ENCODE measurements at places on chromosomes 4 and X.

DNA sequence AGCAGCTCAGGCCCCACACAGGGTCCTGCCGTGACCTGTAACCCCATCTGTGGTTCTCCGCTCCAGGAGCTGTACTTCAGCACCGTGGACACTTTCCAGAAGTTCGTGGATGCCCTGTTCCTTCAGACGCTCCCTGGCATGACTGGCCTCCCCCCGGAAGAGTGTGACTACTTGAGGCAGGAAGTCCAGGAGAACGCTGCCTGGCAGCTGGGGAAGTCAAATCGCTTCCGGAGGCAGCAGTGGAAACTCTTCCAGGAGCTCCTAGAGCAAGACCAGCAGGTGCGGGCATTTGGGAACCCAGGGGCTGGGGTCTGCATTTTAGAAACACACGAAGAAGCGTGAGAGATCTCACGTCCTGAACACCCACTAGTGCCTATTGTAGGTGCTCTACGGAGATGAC is 72.5 kb downstream of the EVC start:
- no peak for DNase-seq

GRCh38 chr4:38292529-38292928 is 332.3 kb downstream of the PTTG2 start:
- no peak for DNase-seq

DNA sequence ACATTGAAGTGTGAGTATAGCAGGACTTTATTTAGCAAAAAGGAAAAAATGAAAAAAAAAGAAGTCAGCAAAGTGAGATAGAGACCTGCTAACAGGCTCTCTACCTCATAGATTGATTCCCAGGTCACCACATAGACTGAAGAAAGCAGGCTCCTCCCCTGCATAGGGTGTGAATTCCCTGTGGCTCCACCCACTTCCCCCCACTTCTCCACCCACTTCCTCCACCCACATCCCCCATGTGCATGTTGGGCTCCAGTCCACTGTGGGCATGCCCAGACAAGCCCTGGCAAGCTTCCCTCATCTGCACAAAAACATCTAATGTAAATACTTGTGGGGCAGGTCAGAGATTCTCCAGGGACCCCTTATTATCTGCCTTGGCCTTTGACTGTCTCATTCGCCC is 97.8 kb downstream of the TMEM47 start:
- DNase-seq: no peak

DNA sequence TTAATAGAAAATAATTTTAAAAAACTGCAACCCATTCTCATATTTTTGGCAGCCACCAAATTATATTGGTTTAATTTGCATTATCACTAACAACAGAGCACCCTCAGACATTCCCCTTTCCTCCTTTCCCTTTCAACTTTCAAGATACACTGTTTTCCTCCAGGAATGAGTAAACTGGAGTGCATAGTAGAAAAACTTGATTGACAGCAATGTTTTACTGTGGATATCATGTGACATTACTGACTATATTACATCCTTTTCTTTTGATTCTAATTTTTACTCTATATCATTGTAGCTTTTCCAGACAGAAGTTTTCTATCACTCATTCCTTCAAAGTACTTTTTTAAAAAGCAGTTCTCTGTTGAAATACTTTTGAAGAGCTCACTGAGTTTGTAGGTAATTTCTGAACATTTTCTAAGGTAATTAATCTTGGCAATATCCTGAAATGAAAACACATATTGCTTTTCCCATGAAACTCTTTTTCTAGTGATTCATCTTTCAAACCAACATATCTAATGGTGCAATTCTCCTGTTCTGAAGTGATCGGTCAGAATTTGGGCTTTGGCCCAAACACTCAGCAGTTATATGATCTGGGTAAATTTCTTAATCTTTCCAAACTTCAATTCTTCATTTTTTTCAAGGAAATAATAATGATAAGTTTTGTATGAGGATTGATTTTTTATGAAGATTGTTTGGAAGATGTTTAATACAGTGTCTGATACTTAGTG is 920.4 kb upstream of the EPHA5 start:
- DNase-seq: no peak

DNA sequence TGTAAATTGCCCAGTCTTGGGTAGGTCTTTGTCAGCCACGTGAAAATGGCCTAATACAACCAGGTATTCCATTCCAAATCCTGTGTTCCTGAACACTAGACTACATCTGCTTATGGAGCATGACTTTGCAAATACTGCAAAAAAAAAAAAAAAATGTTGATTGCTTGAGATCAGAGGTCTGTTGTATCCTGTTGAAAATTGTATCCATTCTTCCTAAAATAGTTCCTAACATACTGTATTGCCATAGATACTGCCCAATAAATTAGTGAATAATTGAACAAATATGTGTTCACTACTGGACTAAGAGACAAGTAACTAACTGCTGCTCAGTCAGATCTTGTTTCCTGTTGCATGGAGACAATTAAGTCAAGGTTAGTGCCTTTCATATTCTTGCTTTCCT is 164.3 kb upstream of the PABPC4L start:
- DNase-seq: no peak

- DNase-seq: no peak
Measured at GRCh38 chrX:15973299-15973698, 118.7 kb upstream of the AP1S2 start.

GRCh38 chr4:141026900-141027299 is 106.4 kb downstream of the RNF150 start:
- no peak for DNase-seq

DNA sequence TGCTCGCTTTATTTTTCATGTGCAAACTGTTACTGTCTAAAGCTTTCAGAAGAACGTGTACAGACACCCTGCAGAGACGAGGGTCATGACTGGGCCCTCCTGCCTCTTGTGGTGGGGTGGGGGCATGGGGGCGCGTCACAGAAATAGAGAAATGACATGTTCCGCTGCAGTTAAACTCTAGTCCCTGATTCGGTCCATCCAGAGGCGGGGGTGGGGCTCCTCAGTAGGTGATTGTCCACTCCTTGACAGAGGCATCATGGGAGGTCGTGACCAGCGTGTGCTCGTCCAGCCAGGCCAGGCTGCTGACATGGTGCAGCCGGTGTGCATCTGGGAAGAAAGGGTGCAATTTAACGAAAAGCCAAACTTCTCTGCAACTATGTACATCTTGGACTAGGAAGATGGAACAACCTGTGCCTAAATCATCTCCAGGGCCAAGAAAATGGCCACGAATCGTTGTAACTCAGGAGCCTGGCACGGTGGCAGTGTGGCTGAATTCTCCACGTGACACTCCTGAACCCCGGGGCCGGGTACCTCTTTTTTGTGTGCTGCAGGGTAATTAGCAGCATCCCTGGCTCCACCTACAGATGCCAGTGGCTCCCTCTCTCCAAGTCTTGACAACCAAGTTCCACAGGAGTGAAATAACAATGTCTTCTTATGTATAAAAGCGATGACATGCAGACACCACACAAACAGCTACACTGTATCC is 41.3 kb downstream of the WDR1 start:
- DNase-seq: no peak

Measured in DMS 273 treated with DMSO at 0.1 percent for 48 hours (cell line).